ENCODE measurements at places on chromosomes 2 and 18. TPM values are rescaled to one million over a fixed set of nuclear protein-coding genes. Genes with fewer than 3 reads are reported as not detected.

DNA sequence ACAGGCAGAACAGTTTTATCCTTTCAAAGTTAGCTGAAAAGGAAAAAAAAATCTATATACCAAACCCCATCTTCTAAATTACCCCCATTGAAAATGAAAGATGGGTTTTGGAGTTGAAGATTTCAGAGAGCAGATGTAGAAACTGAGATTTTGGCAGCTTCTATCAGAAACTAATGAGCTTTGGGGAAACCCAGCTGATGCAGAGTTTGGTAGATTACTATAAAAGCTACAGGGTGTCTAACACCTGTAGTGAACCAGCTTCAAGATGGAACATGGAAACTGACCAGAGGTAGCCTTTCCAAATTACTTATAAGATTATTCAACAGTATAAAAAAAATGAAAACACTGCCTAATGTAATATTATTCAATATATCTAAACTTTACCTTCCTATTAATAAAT is 583.1 kb downstream of the XIRP2 start:
- no peaks in the 10 kb centered on the region for H3K27me3 ChIP-seq
- H3K4me1 ChIP-seq, result no peaks in the 10 kb centered on the region
- no peak for DNase-seq
- no peak overlapping the region for H3K27ac ChIP-seq
- no peak overlapping the region for H3K4me3 ChIP-seq
- no peaks in the 10 kb centered on the region for H3K36me3 ChIP-seq

- DNase-seq, result peak; percentile 28
- H3K27me3 ChIP-seq, result no peaks in the 10 kb centered on the region
- no peak overlapping the region for H3K4me3 ChIP-seq
- no peaks in the 10 kb centered on the region for H3K4me1 ChIP-seq
- H3K27ac ChIP-seq, result no peak overlapping the region
- no peaks in the 10 kb centered on the region for H3K36me3 ChIP-seq
Observed at GRCh38 chr2:97708608-97709007, 4.8 kb upstream of the ZAP70 start.

GRCh38 chr2:56011624-56012023 is 88.0 kb upstream of the EFEMP1 start:
- no peak for DNase-seq
- no peaks in the 10 kb centered on the region for H3K27me3 ChIP-seq
- no peak overlapping the region for H3K27ac ChIP-seq

DNA sequence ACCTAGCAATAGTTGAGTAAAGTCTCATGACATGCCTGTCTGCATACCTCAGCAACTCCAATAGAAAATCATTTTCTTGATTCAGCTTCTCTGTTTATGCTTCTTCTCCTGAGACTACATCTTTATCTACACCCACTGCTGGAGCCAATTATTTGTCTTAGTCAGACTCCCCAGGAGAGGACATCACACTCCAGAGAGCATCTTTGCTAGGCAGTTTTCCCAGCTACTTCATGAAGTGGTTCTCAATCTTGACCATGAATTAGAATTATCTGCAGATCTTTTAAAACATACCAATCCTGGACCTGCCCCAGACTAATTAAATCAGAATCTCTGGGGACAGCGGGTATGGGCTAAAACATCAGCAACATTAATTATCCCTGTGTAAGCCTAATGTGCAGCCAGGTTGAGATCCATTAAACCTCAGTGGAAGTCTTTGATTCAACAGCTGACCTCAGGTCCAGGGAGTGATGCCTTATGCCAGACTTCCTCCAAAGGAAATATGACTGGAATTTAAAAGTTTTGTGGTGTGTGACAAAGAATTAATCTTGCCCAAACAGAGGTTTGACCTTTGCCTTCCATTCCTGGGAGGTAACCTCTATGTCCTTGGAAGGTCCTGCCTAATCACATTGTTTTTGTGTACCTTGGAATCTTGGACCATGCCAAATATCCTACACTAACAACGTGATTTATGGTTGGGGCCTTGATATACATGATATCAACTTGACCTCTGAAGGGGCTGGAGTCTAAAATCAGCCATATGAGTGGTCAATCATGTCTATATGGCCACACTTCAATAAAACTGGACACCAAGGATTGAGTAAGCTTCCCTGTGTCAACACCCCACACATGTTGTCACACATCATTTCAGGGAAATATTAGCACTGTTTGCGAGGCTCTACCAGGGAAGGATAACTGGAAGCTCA is 99.3 kb upstream of the DNAJC10 start:
- H3K4me3 ChIP-seq, result no peak overlapping the region
- H3K4me1 ChIP-seq, result peaks cover 5% of the 10 kb centered on the region
- H3K27me3 ChIP-seq, result no peaks in the 10 kb centered on the region
- no peak overlapping the region for H3K27ac ChIP-seq

GRCh38 chr2:205769495-205769850 is 87.2 kb downstream of the NRP2 start:
- DNase-seq, result no peak
- no peak overlapping the region for H3K27ac ChIP-seq
- H3K27me3 ChIP-seq, result no peaks in the 10 kb centered on the region
- H3K4me3 ChIP-seq, result no peak overlapping the region

- no peak for DNase-seq
- peaks cover 23% of the 10 kb centered on the region for H3K36me3 ChIP-seq
- H3K27ac ChIP-seq, result no peak overlapping the region
- no peaks in the 10 kb centered on the region for H3K27me3 ChIP-seq
- H3K4me1 ChIP-seq, result no peaks in the 10 kb centered on the region
Observed at GRCh38 chr2:238350150-238350897, 30.0 kb downstream of the TRAF3IP1 start.

DNA sequence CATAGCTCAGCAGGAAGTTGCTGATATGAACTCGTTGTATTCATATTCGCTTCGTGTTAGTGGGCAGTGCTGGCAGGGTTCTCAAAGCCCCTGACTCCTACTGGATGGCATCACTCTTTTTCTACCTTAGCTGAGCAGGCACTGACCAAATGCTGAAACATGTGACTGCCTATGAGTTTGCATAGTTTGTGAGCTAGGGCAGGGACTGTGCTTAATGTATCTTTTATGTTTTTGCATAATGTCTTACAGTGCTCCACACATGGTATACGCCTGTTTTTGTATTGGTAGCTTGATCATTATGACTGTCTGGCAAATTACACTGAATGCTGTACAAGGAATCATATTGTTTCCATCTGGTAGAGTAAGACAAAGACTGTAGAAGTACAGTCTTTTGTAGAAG is 305.3 kb downstream of the PARD3B start:
- no peaks in the 10 kb centered on the region for H3K4me1 ChIP-seq
- no peak for DNase-seq
- H3K27me3 ChIP-seq, result no peaks in the 10 kb centered on the region
- no peaks in the 10 kb centered on the region for H3K36me3 ChIP-seq

- no peak for DNase-seq
- H3K4me1 ChIP-seq, result no peaks in the 10 kb centered on the region
- no peaks in the 10 kb centered on the region for H3K36me3 ChIP-seq
- no peaks in the 10 kb centered on the region for H3K27me3 ChIP-seq
- no peak overlapping the region for H3K27ac ChIP-seq
- no peak overlapping the region for H3K4me3 ChIP-seq
Observed at GRCh38 chr2:155653176-155653575, 679.3 kb downstream of the NR4A2 start.

- no peaks in the 10 kb centered on the region for H3K27me3 ChIP-seq
- no peaks in the 10 kb centered on the region for H3K4me1 ChIP-seq
- H3K27ac ChIP-seq, result no peak overlapping the region
- H3K4me3 ChIP-seq, result no peak overlapping the region
Observed at GRCh38 chr2:25928668-25929067, 50.4 kb upstream of the ASXL2 start.

GRCh38 chr2:220167956-220168355 is 540.5 kb downstream of the SLC4A3 start:
- H3K36me3 ChIP-seq, result no peaks in the 10 kb centered on the region
- H3K4me1 ChIP-seq, result no peaks in the 10 kb centered on the region

DNA sequence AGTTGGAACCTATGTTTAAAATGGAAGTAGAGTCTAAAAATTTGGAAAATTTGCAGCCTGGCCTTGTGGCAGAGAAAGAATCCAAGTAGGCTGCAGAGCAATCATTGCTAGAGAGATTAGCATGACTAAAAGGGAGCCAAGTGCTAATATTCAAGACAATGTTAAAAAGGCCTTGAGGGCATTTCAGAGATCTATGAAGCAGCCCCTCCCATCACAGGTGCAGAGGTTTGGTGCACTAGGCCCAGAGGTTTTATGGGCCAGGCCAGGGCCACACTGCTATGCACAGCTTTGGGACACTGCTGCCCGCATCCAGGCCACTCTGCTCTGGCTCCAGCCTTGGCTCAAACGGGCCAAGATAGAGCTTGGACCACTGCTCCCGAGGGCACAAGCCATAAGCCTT is 6.7 kb upstream of the IL1A start:
- H3K4me1 ChIP-seq, result no peaks in the 10 kb centered on the region
- H3K27ac ChIP-seq, result no peak overlapping the region
- peaks cover 3% of the 10 kb centered on the region for H3K36me3 ChIP-seq
- no peaks in the 10 kb centered on the region for H3K27me3 ChIP-seq
- H3K4me3 ChIP-seq, result no peak overlapping the region

- no peak for DNase-seq
- no peaks in the 10 kb centered on the region for H3K36me3 ChIP-seq
- peaks cover 10% of the 10 kb centered on the region for H3K4me1 ChIP-seq
- H3K4me3 ChIP-seq, result no peak overlapping the region
- H3K27ac ChIP-seq, result no peak overlapping the region
- no peaks in the 10 kb centered on the region for H3K27me3 ChIP-seq
Observed at GRCh38 chr2:168915441-168916330, 14.6 kb downstream of the G6PC2 start.

DNA sequence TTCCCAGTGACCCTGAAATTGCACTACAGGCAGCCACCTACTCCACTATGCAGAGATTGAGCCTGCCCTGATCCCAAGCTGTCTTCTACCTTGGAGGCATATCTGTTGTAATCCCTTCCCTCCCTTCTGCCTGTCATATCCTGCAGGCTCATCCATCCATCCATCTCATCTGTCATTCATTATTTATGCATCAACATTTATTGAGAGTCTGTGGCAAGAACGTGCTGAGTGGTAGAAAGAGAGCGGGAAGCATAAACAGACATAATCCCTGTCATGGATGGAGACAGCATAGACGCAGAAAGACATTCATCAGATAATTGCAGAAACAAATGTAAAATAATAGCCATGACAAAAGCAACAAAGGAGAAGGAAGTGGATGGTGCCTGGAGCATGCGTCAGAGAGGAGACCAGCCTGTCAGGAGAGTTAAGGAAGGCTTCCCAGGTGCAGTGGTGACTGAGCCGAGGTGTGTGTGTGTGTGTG is 110.7 kb upstream of the STPG4 start:
- H3K27me3 ChIP-seq, result no peaks in the 10 kb centered on the region
- no peak overlapping the region for H3K27ac ChIP-seq
- H3K4me3 ChIP-seq, result no peak overlapping the region
- peaks cover 6% of the 10 kb centered on the region for H3K4me1 ChIP-seq
- no peak for DNase-seq

DNA sequence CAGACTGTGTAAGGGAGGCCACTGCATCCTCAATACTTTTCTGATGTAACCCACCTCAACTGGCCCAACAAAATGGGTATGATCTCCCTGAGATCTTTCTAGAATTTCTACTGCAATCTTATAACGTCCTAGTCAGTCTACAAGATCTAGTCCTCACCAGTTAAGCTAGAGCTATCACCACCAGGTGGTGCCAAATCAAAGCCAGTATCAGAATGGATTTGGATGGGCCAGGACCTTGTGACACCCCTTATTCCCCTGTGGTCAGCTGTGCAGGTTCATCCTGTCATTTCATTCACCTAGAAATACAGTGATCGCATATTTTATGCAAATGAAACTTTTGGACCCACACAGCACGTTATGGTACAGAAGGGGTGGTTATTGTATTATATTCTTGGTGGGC is 90.3 kb downstream of the OLA1 start:
- H3K27me3 ChIP-seq, result no peaks in the 10 kb centered on the region
- DNase-seq, result peak; percentile 65
- no peak overlapping the region for H3K4me3 ChIP-seq
- no peak overlapping the region for H3K27ac ChIP-seq

GRCh38 chr18:5318061-5318700 is 22.7 kb upstream of the ZBTB14 start:
- H3K36me3 ChIP-seq, result no peaks in the 10 kb centered on the region
- no peaks in the 10 kb centered on the region for H3K4me1 ChIP-seq
- no peak for DNase-seq
- no peaks in the 10 kb centered on the region for H3K27me3 ChIP-seq

DNA sequence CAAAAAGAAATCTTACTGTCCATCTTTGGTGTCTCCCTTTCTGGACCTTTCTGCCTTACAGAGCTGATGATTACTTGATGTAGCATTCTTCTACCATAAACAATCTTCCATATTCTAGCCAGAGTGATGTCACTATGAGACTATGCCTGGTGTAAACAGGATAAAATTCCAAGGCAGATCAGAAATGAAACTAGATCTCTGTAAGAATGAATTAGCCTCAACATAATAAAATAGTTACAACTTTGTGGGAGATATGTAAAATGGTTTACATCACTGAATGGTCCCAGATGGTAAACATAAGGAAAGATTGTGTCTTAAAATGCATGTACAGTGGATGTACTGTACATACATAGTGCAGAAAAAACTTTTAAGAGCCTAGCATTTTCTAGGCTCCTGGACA is 112.3 kb upstream of the ZNF521 start:
- H3K4me3 ChIP-seq, result no peak overlapping the region
- DNase-seq, result no peak
- no peaks in the 10 kb centered on the region for H3K36me3 ChIP-seq
- no peak overlapping the region for H3K27ac ChIP-seq

GRCh38 chr2:55782528-55783173 is 89.0 kb upstream of the PNPT1 start:
- DNase-seq, result no peak
- no peak overlapping the region for H3K4me3 ChIP-seq
- no peak overlapping the region for H3K27ac ChIP-seq
- no peaks in the 10 kb centered on the region for H3K27me3 ChIP-seq

DNA sequence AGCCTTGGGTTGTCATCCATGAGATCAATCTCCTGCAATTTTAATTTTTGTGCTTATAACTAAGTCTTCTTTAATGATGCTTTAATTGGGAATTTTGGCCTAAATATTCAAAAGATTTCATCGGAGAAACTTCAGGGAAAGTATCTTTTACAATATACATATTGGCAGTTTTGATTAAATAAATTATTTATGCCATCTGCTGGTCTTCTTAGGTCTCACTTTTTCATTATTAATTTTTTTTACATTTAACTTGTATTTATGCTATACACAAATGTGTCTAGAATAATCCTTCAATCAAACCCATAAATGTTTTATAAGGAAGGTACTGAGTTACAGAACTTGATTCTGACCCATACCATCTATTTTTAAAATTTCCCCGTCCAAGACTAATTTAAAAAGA is 95.1 kb upstream of the XPO1 start:
- no peaks in the 10 kb centered on the region for H3K27me3 ChIP-seq
- H3K27ac ChIP-seq, result no peak overlapping the region
- no peak overlapping the region for H3K4me3 ChIP-seq
- DNase-seq, result no peak
- no peaks in the 10 kb centered on the region for H3K4me1 ChIP-seq

- no peaks in the 10 kb centered on the region for H3K4me1 ChIP-seq
- H3K36me3 ChIP-seq, result no peaks in the 10 kb centered on the region
- H3K27me3 ChIP-seq, result no peaks in the 10 kb centered on the region
- no peak overlapping the region for H3K27ac ChIP-seq
Observed at GRCh38 chr2:144364944-144365738, 154.8 kb downstream of the ZEB2 start.

The TYMS gene
- 135 TPM for total RNA-seq

The IL1B gene
- total RNA-seq, result not detected

The FEV gene
- total RNA-seq, result not detected

The CD207 gene
- not detected for total RNA-seq

The PAIP2B gene
- total RNA-seq, result 16.8 TPM

The DSG1 gene
- not detected for total RNA-seq

The COL3A1 gene
- not detected for total RNA-seq
